ENCODE measurements at places on chromosomes 11 and 22.

DNA sequence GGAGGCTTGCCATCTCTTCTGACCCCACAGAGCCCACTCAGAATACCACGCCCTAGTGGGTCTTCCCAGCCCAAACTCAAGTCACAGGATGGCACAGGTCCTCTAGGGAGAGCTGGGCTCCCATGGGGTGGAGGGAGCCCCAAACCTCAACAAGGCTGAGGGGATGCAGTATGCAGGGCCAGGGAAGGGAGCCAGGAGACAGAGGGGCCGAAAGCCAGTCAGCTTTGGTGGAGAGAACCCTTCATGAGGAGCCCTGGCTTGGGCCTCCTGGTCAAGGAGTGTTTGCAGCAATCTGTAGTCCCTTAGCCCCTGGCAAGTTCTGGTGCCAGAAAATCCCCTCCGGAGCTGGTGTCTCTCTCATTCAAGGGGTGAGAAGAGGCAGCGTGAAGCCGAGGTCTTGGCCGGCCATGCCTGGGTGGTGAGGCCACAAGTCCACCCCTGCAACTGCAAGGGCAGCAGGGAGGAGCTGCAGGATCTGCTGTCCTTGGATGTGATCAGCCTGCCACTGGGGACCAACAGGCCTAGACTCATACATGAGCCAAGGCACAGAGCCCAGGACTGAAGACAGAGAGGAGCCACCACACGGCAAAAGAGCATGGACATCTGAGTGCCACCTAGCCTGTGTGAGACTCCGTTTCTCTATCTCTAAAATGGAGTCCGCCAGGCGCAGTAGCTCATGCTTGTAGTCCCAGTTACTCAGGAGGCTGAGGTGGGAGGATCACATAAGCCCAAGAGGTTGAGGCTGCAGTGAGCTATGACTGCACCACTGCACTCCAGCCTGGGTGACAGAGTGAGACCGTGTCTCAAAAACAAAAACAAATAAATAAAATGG, 24.1 kb downstream of the NEAT1 start:
- no peak for DNase-seq

GRCh38 chr22:26964642-26965041, 307.3 kb downstream of the MIAT start:
- no peak for DNase-seq

DNA sequence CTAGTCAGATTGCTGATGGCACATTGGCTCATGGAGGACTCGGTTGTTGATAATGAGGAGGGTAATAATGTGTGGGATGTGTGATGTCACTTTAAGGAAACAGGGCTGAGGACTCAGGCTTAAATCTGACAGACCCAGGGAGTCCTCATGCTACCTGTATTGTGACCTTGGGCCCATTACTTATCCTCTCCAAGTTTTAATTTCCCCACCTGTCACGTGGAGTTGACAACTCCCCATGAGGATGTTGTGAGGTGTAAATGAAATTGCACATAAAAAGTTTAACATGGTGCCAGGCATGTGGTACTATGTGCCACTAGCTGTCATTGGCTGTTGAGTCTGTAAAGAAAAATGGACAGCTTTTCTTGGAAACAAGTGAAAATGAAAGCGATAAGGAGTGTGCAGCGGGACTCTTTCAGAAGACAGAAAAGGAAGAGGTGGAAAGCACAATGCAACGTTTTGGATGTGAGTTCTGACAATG, 15.3 kb downstream of the IL10RA start:
- DNase-seq, result peak; percentile 77

DNA sequence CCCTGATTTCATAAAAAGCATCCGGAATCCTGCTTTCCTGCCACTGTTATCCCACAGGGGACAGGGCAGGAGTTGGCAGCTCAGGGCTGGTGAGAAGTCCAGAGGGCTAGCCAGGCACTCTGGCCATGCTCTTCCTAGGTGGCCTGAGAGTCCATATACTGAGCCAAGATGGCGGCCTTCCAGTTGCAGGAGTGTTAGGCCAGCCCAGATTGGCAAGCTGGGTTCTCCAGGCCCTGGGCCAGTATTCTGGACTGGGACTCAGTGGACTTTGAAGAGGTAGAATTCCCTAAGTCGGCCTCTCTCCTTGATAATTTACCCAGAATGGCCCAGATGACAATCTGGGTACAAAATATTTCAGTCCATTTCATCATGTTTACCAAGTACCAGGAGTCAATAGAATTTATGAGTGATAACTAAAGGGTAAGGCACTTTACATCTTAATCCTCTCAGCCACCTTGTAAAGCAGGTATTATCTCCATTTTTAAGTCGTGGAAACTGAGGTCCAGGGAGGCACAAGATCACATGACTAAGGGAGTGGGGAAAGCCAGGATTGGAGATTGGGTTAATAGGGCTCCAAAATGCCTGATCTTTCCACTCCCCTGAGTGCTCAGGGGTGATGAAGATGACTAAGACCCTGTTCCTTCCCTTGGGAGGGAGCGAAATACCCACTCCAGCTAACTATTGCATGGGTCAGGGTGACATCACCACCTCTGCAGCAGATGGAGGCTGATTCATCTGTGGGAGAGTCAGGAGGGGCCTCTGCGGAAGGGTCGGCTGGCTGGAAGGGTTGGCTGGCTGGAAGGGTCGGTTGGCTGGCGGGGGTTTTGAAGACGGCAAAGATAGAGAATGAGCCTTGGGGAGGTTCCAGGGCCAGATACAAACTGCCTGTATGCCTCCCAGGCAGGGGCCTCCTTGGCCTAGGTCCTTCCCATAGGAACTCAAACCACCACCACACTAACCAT, 1.2 kb upstream of the MICALL1 start:
- DNase-seq, result no peak

- DNase-seq, result no peak
Observed at GRCh38 chr11:31967404-31968130, 123.3 kb upstream of the RCN1 start.

GRCh38 chr11:76665921-76666351, 4.6 kb downstream of the LRRC32 start:
- DNase-seq, result no peak

DNA sequence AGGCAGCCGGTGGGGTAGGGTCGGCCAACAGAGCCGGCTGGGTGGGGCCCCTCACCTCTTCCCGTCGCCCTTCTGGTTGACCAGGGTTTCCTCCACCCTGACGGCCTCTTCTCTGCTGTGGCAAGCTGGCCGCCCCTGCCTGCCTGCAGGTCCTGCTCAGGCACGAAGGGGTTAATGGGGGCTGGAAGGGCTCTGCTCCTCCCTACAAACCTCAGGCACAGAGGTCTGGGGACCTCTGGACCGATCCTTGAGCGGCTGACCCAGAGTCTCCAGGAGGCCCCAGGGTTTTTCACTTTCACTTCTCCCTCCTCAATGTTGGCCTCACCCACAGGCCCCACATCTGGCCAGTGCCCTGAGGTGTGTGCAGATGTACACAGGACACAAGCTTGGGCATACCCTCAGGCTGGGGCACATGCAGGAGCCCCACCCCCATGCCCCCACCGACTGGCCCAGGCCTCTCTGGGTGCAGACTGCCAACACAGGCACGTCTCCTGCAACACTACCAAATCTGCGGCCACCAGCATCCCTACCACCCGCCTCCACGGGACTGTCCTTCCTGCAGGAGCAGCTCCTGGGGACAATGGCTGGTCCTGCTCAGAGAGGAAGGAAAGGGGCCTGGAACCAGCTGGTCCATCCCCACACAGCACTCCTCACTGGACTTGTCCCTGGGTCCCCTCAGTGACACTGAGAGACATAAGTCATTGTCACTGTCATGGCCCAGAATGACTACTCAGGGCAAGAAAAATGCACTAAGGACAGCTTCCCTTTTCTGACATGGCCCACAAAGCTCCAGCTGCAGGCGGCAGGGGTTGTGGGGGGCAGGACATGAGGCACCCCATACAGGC, 3.2 kb upstream of the TBX1 start:
- no peak for DNase-seq

GRCh38 chr11:5553343-5553742, 5.0 kb upstream of the OR52H1 start:
- DNase-seq, result no peak

DNA sequence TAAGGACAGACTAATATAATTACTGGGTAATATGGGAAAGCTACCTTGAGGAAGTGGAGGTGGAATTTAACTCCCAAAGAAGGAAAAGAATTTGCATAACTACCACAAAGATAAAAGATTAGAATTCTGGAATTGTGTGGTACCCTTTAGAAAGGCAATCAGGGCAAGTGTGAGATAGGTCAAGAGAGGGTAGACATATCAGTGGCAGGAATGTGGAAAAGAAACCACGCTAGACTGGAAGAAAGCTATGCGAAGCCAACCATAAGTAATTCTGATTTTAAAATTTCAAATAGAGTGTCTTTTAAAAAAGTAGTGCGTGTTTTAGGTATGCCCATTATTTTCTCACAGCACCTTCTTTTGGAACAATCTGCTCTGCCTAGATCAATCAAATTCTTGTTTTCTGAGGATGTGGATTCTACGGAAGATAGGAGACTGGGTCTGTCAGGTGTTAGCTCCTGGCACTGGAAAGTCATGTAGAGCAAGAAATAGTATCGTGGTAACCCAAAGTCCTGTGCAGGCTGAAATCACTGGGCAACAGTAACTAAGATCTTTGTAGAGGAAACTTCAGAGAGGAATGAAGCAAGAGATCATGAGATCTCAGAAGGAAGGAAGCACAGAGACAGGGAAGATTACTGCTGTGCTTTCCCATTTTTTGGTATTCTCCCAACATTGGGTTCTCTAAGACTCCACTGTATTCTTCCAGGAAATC, 111.3 kb upstream of the MTMR2 start:
- no peak for DNase-seq

- peak; percentile 45 for DNase-seq
Observed at GRCh38 chr11:11844272-11844671, 2.5 kb downstream of the USP47 start.

DNA sequence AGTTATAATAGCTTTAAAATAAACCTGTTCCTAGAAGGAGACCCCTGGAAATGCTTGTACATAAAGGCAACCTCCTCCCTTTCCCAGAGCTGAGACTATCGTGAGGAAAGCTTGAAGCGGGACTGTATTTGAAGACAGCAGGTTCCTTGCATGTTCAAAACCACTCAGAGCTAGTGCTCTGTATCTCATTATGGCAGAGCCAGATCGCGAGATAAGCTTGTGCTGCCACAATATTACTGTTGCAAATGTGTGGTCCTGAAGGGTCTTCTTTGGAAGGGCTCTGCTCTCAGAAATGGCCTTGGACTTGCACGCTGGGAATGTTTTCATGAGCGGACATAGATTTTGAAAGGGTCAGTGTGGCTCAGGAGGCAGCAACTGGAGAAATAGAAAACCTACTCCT, 168.2 kb downstream of the KIRREL3 start:
- no peak for DNase-seq

DNA sequence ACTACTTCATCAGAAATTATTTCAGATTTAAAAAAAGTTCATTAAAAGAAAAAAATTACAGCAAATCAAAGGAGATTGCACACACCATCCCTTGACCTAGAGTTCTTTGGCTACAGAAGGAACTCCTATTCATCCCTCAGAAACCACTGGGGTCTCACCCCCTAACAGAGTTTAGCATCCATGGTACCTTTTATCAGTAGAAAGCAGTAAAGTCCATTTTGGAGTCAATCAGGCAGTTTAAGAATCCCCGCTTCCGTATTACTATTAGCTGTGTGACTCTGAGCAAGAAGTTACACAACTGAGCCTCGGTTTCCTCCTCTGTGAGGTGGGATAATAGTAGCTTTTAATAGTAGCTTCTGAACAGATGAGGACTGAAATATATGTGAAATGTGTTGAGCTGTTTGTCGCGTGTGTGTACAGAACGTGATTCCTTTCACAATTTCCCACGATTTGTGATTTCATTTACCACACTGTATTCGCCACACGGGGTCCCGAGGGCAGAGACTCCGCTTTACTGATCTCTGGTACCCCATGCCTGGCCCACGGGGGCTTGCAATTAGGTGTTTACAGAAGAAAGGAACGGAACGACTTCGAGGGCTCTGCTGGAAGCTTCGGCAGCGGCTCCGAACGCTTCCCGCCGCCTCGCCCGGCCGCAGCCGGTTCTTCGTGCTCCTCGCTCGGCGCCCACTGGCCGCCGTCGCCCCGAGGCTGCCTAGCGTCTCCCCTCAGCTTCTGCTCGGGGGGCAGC, 72.5 kb upstream of the ZBED5 start:
- DNase-seq, result no peak

GRCh38 chr11:102783720-102784119, 3.3 kb upstream of the MMP10 start:
- no peak for DNase-seq

- DNase-seq, result no peak
Observed at GRCh38 chr11:74345420-74345819, 34.0 kb upstream of the P4HA3 start.

DNA sequence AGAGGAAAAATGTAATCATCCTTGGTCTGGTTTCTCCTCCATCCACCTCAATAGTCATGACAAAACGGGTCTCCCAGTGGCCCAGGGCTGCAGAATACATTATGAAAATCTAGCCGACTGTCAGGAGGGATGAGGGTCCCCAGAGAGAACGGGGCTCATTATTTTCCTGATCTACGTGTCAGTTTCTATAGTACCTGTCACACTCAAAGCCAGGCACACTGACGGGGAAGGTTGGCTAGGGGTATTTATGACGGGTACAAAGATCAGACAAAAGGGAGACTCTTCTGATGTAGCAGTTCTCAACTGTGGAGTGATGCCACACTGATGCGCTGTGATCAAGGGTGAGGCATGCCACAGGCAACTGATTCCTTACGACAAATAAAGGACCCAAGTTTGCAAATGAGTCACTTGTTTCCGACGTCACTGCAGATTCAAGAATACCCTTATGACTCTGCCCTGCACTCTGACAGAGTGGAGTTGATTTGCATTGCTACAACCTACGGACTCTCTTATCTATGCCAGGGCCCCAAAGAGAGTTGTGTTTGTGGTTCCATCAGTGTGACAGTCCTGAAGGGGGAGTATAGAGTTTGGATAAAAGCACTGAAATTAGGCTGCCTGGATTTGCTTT, 188.2 kb upstream of the TBCEL start:
- peak; percentile 82 for DNase-seq

GRCh38 chr22:45585946-45586540, 83.4 kb downstream of the FBLN1 start:
- no peak for DNase-seq

GRCh38 chr11:93519179-93519578, 24.0 kb downstream of the SMCO4 start:
- DNase-seq, result no peak

DNA sequence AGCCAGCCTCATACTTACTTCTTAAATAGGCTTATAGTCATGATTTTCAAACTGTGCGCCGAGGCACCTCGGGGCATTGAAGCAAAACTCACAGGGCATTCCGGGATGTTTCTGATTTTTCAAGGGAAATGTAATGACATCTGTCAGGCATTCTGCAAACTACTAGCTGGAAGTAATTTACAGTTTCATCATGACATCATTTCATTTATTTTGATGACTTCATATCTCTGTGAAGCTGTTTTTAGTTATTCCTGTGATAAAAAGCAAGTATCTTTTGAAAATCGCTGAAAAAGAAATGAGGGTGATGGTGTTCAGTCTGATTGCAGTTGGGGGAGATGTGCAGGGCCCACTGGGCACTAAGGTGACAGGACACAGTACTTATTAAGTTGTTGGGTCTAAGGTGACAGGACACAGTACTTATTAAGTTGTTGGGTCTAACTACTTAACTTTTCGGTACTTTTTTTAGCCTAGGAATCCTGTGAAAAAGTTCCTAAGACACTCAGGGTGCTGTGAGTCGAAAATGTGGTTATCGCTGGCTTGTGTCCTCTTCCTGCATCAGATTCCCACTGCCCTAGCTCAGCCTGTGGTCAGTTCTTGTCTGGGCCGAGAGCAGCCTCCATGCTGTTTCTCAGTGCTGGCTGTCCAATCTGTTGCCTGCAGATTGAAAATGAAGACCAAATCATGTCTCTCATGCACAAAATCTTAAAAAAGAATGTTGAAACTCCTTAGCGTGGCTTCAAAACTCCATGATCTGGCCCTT, 42.6 kb downstream of the APLP2 start:
- no peak for DNase-seq
